Islet precursor cell (in vitro differentiated cells): ENCODE measurements at places on chromosomes 12 and 14.
A peak's percentile ranks its signal among the peaks of the same experiment; 100 is the strongest.

- no peak for DNase-seq
These were observed 170.1 kb downstream of the ADAMTS20 start for GRCh38 chr12:43381879-43382278.

DNA sequence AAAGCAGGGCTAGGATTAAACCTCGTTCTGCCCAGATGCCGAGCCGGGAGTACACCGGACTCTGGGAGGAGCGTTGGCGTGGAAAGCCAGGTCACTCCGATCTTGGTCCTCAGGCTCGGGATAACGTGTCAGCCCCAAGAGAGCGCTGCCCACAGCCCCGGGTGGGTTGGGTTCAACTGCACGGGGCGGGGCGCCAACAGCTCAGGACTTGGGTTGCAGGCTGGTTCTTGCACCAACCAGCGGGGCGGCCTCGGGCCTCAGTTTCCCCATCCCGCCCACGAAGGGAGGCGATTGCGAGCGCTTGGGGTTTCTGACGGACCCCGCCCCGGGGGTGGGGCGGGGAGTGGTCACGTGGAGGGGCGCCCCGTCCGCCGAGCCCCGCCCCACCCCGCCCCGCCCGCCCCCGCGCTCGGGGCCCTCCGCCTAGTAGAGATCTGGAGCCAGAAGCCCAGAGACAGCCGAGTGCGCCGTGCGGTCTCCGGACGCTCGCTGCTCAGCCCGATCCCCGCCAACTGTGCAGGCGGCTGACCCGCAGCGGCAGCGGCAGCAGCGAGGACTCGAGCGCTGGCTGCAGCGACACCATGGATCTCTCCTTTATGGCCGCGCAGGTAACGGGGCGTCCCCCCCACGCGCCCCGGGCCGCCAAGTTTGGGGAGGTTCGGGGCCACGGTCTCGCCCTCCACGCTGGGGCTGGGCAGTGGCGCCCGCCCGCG is at the start of gene C14orf132:
C14orf132 (plus strand) TSS at position 443 of the 713 bp plus-strand sequence; CDS start at position 582, 139 bp downstream.
- peak; percentile 82 for DNase-seq

DNA sequence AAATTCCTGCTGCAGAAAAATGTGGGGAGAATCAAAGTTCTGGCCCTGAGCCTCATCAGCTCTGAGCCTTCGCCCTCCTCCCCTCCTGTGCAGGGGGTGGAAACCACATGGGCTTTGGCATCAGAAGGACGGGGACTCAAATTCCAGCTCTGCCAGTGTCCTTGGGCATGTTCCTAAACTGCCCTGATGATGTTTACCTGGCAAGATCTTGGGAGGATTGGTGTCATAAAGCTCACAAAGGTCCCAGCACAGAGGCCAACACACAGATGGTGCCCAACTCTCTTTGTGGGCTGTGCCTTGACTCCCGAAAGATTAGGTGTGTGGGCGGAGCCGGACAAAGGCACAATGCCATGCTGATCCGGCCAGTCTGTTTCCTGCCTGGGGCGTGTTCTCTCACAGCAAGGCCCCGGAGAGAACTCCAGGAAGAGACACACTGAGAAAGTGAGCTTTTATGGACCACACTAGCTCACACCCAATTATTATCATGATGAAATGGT is 20.5 kb upstream of the CLMN start:
- DNase-seq = no peak

- no peak for DNase-seq
These were observed 235.8 kb downstream of the SSPN start for GRCh38 chr12:26431211-26431610.

DNA sequence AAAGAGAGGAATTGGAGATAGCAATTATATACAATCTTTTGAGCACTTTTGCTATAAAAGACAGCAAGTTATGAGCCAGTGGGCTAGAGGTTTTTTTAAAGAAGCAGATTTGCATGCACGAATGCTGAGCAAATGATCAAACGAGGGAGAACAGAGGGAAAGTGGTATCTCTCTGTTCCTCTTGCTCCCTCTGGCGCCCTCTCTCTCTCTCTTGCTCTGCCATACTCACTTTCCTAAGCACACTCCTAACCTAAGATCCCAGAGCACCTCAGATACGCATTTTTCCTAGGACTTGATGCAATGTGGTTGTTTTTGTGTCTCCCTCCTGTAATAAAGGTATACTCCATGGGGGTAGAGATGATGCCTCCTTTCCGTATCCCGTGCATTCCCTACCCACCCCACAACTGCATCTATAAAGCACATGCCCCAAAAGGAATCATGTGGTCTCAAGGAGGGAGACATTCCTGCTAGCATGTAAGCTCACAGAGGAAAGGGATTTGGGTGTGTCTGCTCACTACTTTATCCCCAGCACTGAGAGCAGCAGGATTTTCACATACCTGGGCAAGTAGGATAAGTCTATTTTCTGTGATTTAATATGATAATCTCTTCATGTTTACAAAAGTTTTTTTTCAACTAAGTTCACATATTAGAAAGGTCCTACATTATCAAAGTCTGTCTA is 270.2 kb downstream of the SSPN start:
- no peak for DNase-seq

DNA sequence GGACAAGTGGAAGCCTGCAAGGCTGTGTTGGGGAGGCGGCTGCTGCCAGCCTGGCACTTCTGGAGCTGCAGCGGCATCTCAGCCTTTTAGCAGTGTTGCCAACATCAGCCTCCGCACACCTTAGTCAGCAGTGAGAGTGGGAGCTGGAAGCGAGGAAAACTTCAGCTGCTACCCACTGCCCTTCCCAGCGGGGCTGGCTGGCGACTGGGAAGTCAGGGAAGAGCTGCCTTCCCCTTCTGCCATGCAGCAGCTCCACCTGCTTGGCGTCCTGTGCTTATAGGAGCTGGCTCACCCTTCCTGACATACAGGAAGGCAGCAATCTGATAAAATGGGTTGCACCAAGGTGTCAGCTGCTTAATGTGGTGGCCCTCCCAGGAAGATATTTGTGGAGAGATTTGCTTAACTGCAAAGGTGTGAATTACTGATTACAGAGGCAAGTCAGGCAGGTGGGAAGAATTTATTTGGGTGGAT is 15.4 kb upstream of the PLEKHG3 start:
- peak; percentile 61 for DNase-seq

DNA sequence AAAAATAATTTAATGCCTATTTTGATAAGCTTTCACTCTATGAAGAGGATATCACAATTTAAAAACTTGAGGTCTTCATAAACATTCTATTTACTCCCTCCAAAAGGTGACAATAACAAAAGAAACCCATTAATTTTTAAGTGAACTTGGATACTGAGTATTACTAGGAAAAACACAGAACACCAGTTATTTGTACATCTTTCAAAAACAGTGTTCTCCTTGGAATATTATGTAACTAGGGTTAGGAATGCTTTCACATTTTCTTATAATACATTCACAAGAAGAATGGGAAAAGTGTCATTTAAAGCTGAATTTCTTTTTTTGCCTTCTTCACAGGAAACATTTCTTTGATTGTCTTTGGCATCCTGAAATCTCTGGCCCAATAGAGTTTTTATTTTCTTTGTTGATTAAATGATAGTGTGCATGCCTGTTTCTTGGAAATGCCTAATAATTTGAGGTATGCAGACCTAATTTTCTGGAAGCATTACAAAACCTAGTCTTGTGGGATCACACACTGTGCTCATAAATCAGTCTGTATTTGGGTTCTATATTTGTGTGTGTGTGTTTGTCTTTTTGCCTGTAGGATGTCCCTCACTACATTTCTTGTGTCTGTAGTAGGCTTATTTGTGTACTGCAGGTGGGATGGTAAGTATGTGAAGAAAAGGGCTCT is 76.5 kb downstream of the WNK1 start:
- no peak for DNase-seq

DNA sequence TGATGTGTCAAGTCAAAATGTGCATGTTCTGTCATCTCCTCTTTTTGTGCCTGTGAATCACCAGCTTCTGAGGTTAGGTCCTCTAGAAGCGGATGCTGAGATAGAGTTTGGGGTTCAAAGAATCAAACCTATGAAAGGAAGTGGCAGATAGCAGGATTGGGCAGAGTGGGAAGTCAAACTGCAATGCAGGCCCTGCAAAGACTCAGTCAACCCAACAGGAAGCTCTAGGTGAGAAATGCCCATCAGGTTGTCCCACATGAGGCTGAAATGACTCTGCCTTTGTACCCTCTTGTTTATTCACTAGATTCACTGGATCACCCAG is 4.5 kb upstream of the MIA2 start:
- no peak for DNase-seq

DNA sequence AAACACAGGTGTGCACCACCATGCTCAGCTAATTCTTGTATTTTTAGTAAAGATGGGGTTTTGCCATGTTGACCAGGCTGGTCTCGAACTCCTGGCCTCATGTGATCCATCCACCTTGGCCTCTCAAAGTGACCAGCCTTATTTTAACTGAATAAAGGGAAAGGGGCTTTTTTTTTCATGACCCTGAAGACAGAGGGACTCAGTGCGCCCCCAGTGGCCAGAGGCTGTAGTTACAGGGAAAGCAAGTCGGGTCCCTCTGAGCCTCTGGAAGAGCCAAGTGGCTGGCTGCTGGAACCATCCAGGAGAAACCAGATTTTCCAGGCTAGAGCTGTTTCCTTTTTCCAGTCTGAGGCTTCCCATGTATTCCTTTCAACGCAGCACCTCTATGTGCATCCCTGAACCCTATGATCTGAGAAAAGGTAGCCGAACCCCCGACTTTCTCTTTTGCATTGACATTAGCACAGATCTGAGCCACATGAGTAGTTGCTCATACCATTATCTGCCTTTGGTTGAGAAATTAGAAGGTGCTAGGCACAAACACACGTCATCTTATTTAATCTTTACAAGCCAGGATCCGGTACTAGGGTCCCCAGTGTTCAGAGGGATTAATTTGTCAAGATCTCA is 342.7 kb downstream of the CACNA1C start:
- peak; percentile 87 for DNase-seq

GRCh38 chr12:57237596-57237931 is 8.1 kb downstream of the SHMT2 start:
- no peak for DNase-seq

DNA sequence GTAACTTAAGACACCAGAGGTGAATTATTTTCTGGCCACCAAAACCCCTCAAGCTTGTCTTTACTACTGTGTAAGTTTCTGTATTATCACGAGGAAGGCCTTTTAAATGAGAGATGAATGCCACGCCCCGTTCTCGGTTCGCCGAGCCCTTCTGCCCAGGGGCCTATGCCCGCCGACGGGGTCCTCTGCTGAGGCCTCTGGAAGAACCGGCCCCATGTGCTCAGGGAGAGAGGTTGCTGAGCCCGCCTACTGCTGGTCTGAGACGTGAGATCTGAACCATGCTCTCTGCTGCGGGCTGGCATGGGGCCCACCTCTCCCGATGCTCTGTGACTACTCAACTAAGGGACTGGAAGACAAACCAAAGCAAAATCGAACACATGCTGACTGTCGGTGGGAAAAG is 21.0 kb downstream of the AMN start:
- DNase-seq = peak; percentile 43

- peak; percentile 97 for DNase-seq
These were observed 123.3 kb downstream of the SSPN start for GRCh38 chr12:26318661-26319068.

DNA sequence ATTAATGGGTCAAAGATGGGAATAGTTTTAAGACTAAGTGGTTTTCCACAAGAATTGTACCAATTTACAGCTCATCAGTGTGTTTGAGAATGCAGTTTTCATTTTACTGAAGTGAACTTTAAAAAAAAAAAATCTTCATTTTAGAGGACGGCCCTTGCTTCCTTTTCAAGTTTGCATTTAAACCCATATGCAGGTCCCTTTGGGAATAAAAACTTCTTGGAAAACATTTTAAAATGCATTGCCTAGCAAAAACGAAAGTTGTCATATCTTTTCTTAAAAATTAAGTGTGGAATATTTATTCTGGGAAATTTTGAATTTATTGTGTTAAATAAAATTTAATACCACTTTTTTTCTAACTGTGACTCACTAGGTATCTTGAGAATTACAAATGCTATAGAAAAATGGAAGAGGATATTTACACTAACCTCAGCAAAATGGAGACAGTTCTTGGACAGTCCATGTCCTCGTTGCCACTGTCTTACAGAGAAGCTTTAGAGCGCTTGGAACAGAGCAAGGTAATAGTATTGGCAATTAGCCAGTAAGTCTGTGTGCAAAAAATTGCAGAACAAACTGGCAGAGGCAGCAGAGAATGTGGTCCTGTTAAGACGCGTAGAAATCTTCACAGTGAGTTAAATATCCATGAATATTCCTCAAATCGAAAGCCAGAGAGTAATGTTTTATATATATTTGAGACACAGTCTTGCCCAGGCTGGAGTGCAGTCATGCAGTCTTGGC is 209.7 kb downstream of the SYNE2 start:
- DNase-seq = no peak

- peak; percentile 48 for DNase-seq
These were observed 38.9 kb upstream of the LIMA1 start for GRCh38 chr12:50322206-50322605.

DNA sequence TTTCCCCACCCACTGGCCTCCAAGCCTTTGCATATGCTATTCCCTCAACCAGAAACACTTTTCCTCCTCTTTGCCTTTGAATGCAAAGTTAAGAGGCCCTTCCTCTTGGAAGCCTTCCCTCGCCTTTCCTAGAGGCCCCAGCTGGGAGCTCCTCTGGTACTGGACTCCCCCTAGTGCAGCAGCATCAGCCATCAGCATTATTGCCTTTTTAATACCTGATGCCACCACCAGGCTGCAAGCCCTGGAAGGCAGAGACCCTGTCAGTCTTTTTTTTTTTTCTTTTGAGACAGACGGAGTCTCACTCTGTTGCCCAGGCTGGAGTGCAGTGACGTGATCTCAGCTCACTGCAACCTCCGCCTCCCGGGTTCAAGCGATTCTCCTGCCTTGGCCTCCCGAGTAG is 19.1 kb upstream of the PLA2G1B start:
- no peak for DNase-seq

DNA sequence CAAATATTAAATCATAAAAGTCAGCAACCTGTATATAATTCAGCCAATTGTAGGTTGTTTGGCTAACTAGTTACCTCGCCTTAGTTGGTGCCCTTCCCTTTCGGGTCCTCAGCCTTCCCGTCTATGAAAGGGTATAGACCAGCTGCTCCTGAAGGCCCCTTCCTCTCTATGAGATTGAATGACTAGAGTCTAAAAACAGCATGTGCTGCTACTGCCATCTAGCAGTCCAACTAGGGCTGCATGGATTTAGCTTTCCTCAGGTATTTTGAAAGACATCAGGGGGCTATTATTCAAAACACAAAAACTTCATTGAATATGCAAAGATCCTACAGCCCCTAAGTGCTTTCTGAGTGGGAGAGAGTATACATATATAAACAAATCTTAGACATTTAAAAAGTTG is 37.0 kb upstream of the TMEM263 start:
- no peak for DNase-seq

DNA sequence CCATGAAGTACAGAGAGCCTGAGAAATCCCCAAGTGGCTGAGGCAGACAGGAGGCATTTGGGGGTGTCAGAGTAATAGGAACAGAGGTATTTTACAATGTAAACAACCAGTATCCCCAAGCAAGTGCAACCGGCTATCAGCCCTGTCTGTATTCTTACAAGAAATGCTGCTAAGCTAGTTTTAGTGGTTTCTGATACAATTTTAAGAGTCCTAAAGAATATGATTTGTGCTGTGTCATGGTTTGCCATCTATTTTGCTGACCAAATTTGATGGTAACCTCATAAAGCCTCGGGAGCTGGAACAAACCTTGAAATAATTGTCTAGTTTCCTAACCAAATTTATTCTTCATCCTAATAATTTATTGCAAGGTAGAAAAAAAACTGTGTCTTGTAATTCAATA is 46.7 kb upstream of the EGLN3 start:
- no peak for DNase-seq
